ENCODE measurements at places on chromosomes 13 and 19.

- no peak for DNase-seq
Observed at GRCh38 chr19:13207237-13207845, 57.1 kb downstream of the IER2 start.

GRCh38 chr13:70043685-70044084, 63.9 kb upstream of the ATXN8OS start:
- no peak for DNase-seq

- no peak for DNase-seq
Observed at GRCh38 chr13:59774491-59774971, 389.2 kb downstream of the DIAPH3 start.

GRCh38 chr13:97344265-97345175, 89.4 kb upstream of the RAP2A start:
- no peak for DNase-seq

- no peak for DNase-seq
Observed at GRCh38 chr13:99085139-99085807, 107.4 kb upstream of the DOCK9 start.

DNA sequence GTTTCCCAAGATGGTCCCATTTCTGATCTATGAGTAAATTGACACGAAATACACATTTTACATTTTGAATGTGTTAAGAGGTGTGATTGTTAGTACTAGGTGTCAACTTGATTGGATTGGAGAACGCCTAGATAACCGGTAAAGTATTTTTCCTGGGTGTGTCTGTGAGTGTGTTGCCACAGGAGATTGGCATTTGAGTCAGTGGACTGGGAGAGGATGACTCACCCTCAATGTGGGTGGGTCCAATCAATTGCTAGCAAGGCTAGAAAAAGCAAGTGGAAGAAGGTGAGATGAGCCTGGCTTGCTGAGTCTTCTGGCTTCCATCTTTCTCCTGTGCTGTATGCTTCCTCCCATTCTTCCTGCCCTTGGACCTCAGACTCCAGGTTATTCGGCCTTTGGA, 960.7 kb upstream of the PCDH9 start:
- DNase-seq: no peak

- DNase-seq: no peak
Observed at GRCh38 chr19:4077800-4078684, 11.3 kb upstream of the ZBTB7A start.

DNA sequence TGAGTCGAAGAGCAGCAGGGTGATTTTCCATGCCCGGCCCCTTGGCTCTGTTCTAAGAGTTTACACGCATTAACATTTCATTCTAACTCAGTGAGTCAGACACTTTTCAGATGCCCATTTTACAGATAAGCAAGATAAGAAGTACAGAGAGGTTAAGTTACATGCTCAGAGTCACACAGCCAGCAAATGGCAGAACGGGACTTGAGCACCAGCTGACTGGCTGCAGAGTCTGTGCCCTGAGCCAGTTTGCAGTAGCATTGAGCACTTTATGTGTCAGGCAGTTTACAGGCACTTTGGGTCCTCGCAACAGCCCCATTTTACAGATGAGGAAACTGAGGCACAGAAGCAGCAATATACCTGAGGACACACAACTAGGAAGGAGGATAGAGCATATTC, 19.0 kb downstream of the CCDC8 start:
- DNase-seq: no peak

GRCh38 chr19:15555759-15556633, 47.7 kb downstream of the CYP4F22 start:
- peak; percentile 90 for DNase-seq

DNA sequence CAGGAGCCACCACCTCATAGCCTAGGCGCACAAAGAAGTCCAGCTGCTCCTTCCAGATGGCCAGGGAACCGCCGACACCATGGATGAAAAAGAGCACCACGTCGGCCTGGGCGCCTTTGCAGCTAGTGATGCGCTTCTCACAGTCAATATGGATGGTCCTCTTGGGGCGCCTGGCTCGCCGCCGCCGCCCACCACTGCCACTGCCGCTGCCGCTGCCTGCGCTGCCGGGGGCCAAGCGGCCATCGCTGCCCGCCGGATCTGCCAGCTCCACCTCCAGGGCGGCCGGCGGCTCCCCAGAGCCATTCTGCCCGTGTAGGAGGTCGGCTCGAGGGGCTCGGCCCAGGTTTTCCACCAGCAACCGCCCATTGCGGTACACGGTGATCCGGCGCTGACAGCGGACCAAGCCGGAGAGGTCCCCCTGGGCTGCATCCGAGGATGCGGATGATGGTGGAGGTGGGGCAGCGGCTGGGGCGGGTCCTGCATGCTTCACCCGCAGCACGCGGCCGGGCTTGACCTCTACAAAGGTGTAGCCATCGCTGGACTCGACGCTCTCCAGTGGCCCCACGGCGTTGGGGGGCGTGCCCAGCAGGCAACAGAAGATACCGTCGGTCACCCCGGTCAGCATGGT, 2.1 kb downstream of the ABHD8 start:
- no peak for DNase-seq

- DNase-seq: no peak
Observed at GRCh38 chr19:2628597-2628996, 73.9 kb downstream of the GNG7 start.

Data from activated CD4-positive, CD25-positive, alpha-beta regulatory T cell (primary cell).